ENCODE measurements at places on chromosomes 4 and X. TPM values are rescaled to one million over a fixed set of nuclear protein-coding genes. Genes with fewer than 3 reads are reported as not detected.

Gene RCHY1
- total RNA-seq: 38.2 TPM

GRCh38 chr4:141246243-141246642 is 25.5 kb downstream of the ZNF330 start:
- no peak overlapping the region for H3K4me3 ChIP-seq
- DNase-seq: no peak
- no peaks in the 10 kb centered on the region for H3K27me3 ChIP-seq
- H3K27ac ChIP-seq: no peak overlapping the region
- peaks cover 10% of the 10 kb centered on the region for H3K4me1 ChIP-seq

DNA sequence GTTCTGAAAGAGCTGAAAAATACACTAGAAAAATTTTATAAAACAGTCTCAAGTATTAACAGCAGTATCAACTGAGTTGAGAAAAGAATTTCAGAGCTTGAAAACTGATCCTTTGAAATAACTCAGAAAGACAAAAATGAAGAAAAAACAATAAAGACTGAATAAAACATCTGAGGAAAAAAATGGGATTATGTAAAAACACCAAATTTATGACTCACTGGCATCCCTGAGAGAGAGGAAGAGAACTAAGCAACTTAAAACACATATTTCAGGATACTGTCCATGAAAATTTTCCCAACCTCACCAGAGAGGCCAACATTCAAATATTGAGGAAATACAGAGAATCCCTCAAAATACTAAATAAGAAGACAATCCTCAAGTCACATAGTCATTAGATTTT is 22.9 kb downstream of the PABPC4L start:
- no peaks in the 10 kb centered on the region for H3K27me3 ChIP-seq
- H3K27ac ChIP-seq: no peak overlapping the region
- no peak for DNase-seq
- no peaks in the 10 kb centered on the region for H3K4me1 ChIP-seq

DNA sequence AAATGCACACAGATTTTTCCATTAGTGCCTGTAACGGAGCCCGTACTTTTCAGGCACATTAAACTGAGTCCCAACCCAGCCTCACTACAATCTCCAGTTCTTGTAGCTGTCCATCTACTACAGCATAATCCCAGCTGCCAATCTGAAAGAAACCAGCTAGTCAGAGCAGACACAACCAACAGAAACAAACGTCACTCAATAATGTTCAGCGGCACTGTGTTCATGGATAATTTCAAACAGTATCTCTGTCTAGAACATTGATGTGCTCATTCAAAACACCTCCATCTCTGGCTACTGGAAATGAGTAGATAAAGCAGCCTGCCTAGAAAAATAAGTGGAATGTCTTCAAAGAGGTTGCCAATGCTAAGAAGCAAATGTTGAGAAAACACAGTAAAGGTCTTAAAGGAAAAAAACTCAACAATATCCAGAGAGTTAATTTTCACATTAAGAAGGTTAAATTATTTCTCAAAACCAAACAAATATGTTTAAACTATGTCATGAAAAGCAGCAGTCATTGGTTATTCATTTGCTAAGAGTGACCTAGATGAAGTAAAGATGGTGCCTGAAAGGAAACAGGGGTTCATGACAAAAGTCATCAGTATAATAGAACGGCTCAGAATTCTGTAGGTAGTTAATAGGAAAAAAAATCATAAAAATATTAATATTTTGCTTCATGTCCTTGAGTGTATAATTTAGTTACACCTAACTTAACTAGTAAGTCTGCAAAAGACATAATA is 245.1 kb upstream of the MAB21L2 start:
- no peaks in the 10 kb centered on the region for H3K36me3 ChIP-seq
- no peaks in the 10 kb centered on the region for H3K4me1 ChIP-seq
- no peak for DNase-seq
- no peak overlapping the region for H3K4me3 ChIP-seq

GRCh38 chr4:98505992-98506391 is 152.4 kb downstream of the TSPAN5 start:
- DNase-seq: no peak
- H3K36me3 ChIP-seq: no peaks in the 10 kb centered on the region
- no peak overlapping the region for H3K4me3 ChIP-seq
- H3K4me1 ChIP-seq: no peaks in the 10 kb centered on the region
- no peaks in the 10 kb centered on the region for H3K27me3 ChIP-seq

Gene ELOVL6
- total RNA-seq: 9.3 TPM

DNA sequence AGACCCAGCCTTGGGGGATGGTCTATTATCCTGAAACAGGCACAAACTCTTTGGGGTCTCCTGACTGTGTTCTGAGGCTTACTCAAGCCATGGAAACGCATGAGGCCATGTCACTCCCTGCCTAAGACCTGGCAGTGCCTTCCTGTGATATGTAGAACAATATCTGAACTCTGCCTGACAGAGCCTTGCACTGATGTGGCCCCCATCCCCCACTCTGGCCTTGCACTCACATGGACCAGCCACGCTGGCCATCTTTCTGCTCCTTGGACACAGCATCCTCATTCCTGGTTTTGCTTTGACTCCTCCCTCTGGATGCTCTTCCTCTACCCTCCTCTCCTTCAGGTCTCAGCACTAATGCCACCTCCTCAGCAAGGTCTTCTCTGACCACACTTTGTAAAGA is 100.2 kb downstream of the SCD5 start:
- H3K36me3 ChIP-seq: no peaks in the 10 kb centered on the region
- DNase-seq: no peak
- H3K27me3 ChIP-seq: no peaks in the 10 kb centered on the region
- no peak overlapping the region for H3K4me3 ChIP-seq
- no peaks in the 10 kb centered on the region for H3K4me1 ChIP-seq

Gene FAM149A
- total RNA-seq: 5.1 TPM

GRCh38 chr4:17630228-17630627 is 15.8 kb downstream of the MED28 start:
- no peak overlapping the region for H3K4me3 ChIP-seq
- H3K36me3 ChIP-seq: peaks cover 1% of the 10 kb centered on the region
- no peaks in the 10 kb centered on the region for H3K27me3 ChIP-seq
- DNase-seq: no peak
- H3K27ac ChIP-seq: no peak overlapping the region

Gene RAB41
- total RNA-seq: not detected

Gene CCSER1
- total RNA-seq: 3.6 TPM

DNA sequence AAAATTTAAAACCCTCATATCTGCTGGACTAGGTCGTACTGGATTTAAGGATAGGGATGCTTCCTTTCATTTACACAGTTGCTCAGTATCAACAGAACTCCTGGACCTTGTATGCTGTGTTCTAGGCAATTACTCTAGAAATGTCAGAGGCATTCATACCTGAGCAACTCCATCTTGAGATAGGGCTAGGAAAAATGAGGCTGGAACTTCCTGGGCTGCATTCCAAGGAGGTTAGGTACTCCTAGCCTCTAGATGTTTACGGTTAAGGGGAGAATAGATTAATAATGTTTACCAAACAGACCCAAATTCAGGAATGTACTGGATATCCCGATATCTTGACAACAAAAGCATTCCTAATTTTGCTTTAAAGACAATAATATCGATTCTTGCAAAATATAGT is 84.7 kb upstream of the NLGN4X start:
- H3K36me3 ChIP-seq: no peaks in the 10 kb centered on the region
- no peaks in the 10 kb centered on the region for H3K27me3 ChIP-seq
- H3K27ac ChIP-seq: no peak overlapping the region
- H3K4me1 ChIP-seq: no peaks in the 10 kb centered on the region

DNA sequence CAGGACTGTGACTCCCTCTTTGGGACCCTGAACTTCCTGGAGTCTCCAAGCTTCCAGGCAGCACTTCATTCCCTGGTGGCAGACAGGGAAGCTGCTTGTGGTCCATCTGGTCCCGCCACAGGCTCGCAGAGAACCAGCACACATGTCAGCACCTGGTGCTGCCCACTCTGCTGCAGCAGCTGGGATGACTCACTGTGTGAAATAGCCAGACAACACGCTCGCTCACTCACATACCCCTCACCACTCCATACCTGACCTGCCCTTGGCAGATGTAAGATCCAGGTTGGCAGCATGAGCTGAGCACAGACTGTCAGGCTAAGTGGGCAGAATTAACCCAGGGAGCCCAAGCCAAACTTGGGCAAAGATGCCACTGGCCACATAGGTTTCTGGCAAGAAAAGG is 613.5 kb downstream of the PCDH18 start:
- H3K27me3 ChIP-seq: no peaks in the 10 kb centered on the region
- H3K4me1 ChIP-seq: no peaks in the 10 kb centered on the region
- no peak overlapping the region for H3K27ac ChIP-seq
- no peak for DNase-seq

Gene PDE5A
- 10.8 TPM for total RNA-seq

Gene CCDC149
- 0.95 TPM for total RNA-seq

- H3K4me3 ChIP-seq: no peak overlapping the region
- no peaks in the 10 kb centered on the region for H3K27me3 ChIP-seq
- no peak for DNase-seq
- H3K27ac ChIP-seq: no peak overlapping the region
- H3K4me1 ChIP-seq: 0 out of 2 replicates have a peak, but pooled peaks cover 3% of the 10 kb centered on the region
- no peaks in the 10 kb centered on the region for H3K36me3 ChIP-seq
These were observed 45.7 kb upstream of the NSUN7 start for GRCh38 chr4:40704073-40704472.

GRCh38 chr4:169840554-169840953 is 82.8 kb upstream of the HPF1 start:
- no peak overlapping the region for H3K27ac ChIP-seq
- no peaks in the 10 kb centered on the region for H3K27me3 ChIP-seq
- DNase-seq: no peak
- H3K4me1 ChIP-seq: no peaks in the 10 kb centered on the region
- H3K36me3 ChIP-seq: no peaks in the 10 kb centered on the region

Gene GLUD2
- total RNA-seq: 1.3 TPM

DNA sequence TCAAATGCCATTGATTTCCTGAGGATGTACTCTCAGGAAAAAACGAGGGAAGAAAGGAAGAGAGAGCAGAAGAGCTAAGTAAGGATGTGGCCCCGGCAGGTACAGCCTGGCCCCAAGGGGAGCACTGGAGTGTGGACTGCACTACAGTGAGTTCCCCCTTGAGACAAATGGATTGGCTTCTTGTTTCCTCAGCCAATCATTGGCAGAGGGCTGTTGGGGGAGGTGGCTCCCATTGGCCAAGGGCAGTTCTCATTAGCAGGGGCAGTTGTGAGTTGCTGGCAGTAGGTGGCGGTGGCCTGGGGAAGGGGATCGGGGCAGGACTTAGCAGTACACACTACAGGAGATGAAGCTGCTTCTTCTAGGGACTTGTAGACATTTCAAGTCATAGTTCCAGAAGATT is 24.1 kb upstream of the OCIAD2 start:
- no peaks in the 10 kb centered on the region for H3K36me3 ChIP-seq
- DNase-seq: no peak
- no peaks in the 10 kb centered on the region for H3K27me3 ChIP-seq
- no peak overlapping the region for H3K27ac ChIP-seq

DNA sequence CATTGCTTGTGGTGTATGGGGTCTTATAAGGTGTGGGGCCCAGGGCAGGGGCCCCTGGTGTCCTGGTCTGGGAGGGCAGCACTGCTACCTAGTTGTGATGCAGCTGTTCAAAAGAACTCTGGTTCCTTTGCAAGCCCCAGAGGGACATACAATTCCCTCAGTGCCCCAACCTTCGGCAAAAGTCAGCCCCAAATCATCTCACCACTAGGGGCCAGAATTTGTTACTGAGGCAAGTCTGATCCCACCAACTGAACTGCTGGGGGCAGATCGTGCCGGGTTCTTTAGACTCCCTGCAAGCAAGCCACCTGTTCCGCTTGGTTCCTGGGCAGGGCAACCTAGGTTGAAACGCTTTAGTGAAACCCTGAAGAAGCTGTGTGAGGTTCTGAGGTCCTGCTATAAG is 180.1 kb upstream of the S100G start:
- no peaks in the 10 kb centered on the region for H3K4me1 ChIP-seq
- H3K27me3 ChIP-seq: no peaks in the 10 kb centered on the region
- H3K27ac ChIP-seq: no peak overlapping the region
- DNase-seq: no peak
- H3K36me3 ChIP-seq: no peaks in the 10 kb centered on the region

Gene GLOD5
- total RNA-seq: not detected

Gene HTR2C
- not detected for total RNA-seq
